ENCODE measurements at places on chromosomes 5 and 9.
A peak's percentile ranks its signal among the peaks of the same experiment; 100 is the strongest.

DNA sequence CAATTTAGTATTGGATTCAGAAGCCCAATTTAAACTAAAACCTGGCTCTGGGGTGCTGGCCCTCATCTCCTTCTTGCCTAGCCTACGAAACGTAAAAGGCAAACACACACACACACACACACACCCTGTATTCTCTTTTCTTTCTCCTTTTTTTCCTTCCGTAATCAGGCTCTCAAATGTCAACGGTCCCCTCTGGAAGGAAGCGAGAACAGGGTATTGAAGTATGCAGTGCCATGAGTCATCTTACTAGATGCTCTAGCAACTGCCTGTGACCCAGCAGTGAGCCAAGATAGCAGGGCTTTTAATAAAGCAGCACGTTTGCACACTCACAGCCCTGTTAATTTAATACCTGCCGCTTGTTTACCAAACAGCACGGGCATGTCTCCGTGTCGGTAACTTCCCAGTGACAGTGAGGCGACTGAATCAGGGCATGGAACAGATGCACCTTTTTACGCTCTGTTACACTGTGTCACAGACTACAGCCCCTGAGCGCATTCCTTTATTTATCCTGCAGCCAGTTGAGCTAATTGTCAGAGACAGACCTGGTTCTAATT is 243.8 kb downstream of the BNC2 start:
- DNase-seq = no peak

- no peak for DNase-seq
Observed at GRCh38 chr9:111356481-111357244, 26.6 kb upstream of the OR2K2 start.

- DNase-seq = no peak
Observed at GRCh38 chr5:72210888-72211678, 103.8 kb downstream of the MAP1B start.

DNA sequence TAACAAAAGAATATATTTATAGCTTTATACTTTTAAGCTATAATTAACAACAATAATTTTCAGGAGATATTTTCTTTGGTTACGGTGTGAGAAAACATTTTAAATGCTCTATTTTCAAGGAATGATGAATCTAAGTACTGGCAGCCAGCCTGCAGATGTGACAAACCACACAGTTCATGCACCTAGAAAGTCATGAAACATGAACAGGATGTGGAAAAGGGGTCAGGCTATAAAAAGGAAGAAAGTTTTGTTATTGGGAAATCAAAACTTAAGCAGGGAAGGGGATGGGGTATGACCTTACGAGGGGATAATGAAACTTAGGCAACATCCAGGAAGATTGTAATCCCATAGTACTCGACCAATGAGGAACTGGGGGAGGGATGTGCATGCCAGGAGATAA is 508.7 kb upstream of the GRAMD2B start:
- no peak for DNase-seq

GRCh38 chr9:127451858-127452656 is 747 bp downstream of the LRSAM1 start:
- DNase-seq = peak; percentile 59

DNA sequence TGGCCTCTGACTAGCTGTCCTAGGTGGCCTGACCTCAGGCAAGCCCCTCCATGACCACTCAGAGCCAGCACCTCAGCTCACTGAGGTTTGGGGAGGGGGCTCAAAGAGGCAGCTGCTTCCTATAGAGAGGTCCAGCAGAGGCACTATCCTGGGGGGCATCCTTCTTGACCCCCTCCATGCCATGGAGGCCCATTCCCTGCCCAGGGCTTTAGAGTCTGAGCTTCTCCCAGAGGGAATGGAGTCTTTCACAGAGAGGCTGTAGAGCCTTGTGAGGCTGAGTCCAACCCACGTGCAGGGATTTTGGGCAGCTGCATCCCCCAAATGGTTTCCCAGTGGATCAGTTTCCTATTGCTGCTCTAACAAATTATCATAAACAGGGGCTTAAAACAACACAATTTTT is 16.9 kb downstream of the IRF1 start:
- no peak for DNase-seq

DNA sequence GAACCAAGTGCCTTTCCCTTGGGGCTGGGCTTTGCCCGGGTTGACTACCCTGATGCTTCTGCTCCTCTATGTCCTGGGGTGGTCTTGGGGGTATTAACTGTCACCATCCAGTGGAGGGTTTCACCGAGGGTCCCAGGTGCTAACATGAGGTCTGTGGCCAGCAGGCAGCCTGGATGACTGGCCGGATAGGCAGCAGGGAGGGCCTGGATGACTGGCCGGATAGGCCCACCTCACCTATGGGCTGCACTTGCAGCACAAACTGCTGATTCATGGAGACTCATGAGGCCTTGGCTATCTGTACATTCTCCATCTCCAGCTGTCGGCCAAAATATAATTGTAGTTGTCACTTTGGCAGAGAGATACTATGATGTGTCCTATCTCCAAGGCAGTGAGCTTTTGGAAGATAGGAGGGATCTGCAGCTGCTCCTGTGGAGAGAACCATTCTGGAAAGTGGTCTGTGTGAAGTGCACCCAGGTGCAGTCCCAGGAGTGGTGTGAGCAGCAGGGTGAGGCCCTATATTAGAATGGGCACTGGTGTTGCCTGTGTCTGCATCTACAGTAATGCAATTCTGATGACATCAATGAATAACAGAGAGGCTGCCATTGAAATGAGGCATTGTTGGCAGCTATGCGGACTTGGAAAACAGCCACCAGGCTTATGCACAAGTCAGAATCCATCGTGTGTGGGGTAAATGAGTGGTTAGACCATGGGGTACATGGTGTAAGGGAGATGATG is 26.3 kb upstream of the CDKN2AIPNL start:
- no peak for DNase-seq

- DNase-seq = no peak
Observed at GRCh38 chr5:115377468-115378217, 81.2 kb upstream of the CCDC112 start.

- no peak for DNase-seq
Observed at GRCh38 chr5:157718519-157718918, 12.7 kb upstream of the THG1L start.

DNA sequence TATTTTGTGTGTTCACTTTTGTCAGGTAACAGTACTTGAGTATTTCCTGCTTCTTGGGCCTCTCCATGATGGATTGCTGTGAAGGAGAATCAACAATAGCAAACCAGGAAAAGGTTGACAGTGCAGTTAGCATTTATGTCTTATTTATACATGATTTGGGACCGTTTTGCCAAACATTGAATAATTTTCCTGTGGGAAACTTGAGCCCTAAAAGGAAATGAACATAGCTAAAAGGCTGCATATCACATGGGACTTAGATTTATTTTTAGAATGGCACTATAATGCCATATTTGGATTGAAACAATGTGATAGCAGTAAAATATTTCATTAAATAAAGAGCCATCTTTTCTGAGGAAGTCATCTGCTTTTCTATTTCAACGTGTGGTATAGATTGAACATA is 15.3 kb downstream of the GPR21 start:
- no peak for DNase-seq

- no peak for DNase-seq
Observed at GRCh38 chr5:61618577-61618976, 286.5 kb downstream of the ZSWIM6 start.

- DNase-seq = no peak
Observed at GRCh38 chr9:109641372-109641659, 138.7 kb upstream of the PALM2AKAP2 start.

DNA sequence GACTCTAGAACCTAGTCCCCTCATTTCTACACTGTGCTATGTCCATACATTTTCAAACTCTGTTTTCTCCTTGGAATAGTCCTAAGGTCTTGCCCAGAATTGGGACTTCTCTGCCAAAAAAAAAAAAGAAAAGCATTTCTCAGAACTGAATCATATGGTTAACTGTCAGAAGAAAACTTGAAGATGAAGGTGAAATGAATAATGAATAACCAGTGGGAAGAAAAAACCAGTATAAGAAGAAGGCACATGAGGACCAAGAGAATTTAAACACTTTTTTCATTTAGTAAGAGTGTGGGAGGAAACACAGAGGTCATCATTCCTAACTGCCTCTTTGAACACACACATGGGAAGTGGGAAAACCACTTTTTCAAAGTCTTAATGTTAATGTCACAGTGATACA is 197.7 kb downstream of the PRELID2 start:
- DNase-seq = no peak

- DNase-seq = no peak
Observed at GRCh38 chr5:123514615-123515355, 2.8 kb downstream of the CSNK1G3 start.

- DNase-seq = no peak
Observed at GRCh38 chr9:92525306-92525705, 10.5 kb downstream of the ECM2 start.

All from activated naive CD4-positive, alpha-beta T cell treated with Interleukin-2 at 50 U/mL for 16 hours (primary cell).